ENCODE measurements at places on chromosomes 7 and 10.
A peak's percentile ranks its signal among the peaks of the same experiment; 100 is the strongest.

GRCh38 chr7:20783700-20784387, 2.8 kb downstream of the SP8 start:
- no peak for DNase-seq

GRCh38 chr7:4683043-4683883, 1.2 kb downstream of the FOXK1 start:
- no peak for DNase-seq

DNA sequence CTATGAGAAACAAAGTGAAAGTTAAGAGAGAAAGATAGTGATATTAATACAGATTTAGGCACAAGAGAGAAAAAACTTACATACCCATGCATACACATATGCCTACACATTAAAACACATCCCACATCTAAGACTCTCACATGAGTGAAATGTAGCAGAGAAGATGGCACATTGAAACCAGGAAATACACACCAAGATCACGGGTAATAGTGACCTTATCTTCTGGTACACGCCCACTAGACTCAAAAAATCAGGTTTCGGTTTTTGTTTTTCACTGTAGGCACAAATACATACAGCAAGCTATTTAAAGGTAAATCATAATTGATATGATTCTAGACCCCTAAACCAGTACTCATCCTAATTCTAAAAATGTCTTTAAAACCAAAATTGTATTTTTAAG, 225.2 kb upstream of the TAC1 start:
- DNase-seq: no peak

GRCh38 chr10:99387071-99387470, 43.4 kb downstream of the GOT1 start:
- no peak for DNase-seq

DNA sequence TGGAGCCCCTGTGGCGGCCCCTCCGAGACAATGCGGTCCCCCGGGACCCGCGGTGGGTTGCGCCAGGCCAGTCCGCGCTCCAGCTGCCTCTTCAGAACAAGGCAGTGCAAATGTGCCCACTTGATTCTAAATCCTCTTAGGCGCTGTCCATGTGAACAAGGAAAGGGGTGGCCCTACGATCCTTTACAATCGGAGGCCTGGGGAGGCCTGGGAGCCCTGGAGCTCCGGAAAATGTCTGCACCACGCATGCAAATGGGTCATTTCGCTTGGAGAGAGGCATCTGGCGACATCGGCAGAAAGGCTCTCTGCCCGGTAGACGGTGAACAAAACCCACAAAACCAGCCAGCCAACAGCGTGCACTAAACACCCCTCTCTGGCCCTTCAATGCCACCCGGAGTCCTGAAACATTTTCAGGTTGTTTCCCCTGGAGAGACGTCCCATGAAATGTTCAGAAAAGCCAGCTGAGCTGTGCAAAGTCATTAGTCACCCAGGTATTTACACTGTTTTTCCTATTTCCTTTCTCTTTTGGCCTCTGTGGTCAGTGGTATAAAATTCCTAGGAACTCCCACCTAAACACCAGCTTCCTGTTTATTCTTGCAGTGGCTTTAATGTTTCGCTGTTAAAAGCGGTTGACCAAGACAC, 102.8 kb upstream of the ZNF438 start:
- peak; percentile 76 for DNase-seq

DNA sequence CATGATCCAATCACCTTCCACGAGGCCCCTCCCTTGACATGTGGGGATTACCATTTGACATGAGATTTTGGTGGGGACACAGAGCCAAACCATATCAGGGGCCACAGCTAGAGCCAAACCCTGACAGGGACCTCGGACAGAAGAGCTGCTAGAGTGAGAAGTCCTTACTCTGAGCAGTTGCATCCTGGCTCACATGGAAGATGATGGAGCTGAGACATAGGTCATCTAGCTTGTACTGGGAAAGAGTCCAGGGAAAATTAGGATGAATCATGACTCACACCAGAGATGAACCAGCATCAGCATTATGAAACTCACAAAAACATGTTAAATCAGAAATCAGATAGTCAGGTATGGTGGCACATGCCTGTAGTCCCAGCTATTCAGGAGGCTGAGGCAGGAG, 12.8 kb upstream of the FMC1 start:
- no peak for DNase-seq

DNA sequence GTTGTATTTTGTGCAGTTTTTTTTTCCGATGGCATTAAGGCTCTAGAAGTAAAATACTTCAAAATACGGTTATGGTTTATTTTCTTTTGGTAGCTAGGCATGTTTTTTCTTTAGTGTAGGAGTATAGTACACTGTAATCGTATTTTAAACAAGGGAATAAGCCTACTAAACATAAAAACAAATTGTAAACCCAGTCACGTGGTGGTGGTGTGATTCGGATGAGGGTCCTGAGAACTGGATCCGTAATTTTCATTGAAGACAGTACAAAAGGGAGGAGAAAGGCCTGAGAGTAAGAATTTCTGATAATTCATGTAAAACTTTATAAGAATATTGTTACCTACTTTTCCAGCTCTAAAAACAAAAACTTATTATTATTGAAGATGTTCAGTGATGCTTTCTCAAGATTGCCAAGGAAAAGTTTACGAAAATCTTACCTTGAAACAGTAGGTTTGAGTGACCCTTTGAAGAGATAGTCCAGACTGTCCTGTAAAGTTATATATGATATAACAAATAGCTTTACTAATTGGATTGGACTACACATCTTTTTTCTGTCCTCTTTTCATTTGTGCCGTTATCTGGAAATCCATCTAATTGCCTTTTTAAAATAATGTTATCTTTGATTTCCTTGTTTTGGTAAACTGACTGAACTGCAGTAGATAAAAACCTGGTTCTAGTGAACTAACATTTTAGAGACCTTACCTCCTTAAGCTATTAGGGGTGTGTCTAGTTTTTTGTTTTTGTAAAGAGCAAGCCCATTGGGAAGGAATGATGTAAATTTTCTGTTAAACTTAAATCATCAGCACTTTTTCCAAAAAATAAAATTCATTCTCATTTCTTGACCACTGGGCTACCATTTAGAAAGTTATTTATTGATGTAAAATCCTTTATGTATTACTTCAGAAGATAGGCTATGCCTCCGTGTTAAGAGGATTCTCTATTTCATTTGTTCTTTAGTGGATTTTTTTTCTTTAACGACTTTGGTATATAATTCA, 1.0 kb upstream of the PBLD start:
- no peak for DNase-seq

DNA sequence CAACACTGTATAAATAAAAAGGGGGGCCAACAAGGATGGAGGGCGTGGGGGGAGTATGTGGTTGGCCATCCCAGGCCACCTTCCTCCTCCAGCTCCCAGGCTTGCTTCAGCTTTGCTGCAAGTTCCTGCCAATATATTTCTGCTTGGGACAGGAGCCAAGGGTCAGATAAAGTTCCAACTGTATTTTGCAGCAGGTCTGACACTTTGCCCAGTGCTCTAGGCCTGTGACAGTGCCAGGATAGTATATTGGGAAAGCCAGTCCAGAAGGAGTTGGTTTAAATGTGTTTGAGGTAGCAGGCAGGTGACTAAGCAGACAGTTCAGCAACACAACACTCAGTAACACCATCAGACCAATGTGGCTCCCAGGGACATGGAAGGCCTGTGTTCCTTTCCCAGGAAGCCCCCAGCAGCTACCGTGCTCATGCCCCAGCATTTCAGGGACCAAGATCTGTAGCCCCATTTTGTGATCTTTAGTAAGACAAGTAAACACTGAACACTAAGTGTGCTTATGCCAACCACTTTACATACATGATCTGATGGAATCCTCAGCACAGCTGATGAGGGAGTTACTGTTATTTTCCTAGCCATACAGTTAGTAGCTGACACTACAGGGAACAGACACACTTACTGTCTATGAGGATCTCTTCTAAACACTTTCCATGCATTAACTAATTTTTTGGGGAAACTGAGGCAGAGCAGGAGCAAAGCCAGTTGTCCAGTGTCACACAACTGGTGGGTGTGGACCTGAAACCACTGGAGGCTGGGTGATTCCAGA, 38.9 kb downstream of the DNAJB12 start:
- DNase-seq: no peak

- no peak for DNase-seq
Measured at GRCh38 chr7:27107391-27108381, 5.2 kb upstream of the HOXA2 start.

GRCh38 chr10:29204070-29204800, 84.6 kb upstream of the LYZL1 start:
- DNase-seq: no peak

DNA sequence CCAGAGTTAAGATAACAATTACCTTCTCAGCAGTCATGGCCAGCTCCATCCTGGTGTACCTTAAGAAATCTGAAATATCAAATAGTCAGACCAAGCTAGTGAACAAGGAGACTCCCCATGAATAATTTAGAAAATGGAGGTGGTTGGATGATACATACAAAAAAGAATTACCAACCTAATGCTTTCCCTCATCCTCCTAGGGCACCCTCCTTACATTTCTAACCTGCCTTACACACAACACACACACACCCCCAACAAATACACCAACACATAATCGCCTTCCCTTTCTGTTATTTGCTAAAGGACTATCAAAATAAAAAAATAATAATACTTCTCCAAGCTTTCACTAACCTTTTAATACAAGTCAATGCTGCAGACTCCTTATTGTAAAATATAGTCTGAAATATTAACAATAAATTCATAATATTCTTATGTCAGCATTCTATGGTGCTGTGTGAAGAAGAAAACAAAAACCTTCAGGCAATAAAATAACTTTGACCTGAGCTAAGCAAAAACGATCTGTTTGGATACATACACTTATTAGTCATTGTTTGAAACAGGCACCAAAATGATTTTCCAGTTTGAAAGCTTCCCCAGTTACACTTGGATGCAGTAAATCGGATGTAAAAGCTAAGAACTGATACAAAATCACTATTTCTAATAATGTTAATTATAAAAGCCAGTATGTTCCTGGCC, 3.4 kb downstream of the TWIST1 start:
- DNase-seq: no peak

GRCh38 chr7:87217983-87218653, 1.4 kb downstream of the TMEM243 start:
- DNase-seq: no peak

DNA sequence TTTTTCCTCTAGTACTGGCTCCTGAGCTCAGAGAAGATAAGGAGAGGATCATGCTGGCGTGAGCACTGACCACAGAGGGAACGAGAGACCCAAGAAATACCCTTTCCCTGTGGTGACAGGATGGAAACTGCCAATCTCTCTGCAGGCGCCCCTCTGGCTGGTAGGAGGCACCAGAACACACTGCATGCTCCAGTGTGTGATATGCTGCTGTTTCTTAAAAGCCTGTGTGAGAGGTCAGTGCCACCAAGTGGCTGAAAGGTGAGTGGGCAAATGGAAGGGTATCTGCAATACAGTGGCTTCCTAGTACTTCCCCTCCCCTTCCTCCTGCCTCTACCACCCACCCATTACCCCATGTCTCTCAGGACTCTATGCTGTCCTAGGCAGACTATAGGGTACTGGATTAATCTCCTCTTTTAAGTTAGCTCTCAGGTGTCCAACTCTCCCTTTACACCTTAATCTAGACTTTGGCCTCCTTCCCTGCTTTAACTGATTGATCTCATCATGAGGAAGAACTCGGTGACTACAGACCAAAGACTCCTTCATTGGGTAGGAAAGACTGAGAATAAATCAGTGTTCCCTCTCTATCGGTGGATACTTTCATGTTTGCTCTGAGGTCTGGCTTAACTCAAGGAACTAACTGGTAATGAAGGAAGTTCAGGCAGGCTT, 283.6 kb downstream of the ADRA2A start:
- DNase-seq: no peak

DNA sequence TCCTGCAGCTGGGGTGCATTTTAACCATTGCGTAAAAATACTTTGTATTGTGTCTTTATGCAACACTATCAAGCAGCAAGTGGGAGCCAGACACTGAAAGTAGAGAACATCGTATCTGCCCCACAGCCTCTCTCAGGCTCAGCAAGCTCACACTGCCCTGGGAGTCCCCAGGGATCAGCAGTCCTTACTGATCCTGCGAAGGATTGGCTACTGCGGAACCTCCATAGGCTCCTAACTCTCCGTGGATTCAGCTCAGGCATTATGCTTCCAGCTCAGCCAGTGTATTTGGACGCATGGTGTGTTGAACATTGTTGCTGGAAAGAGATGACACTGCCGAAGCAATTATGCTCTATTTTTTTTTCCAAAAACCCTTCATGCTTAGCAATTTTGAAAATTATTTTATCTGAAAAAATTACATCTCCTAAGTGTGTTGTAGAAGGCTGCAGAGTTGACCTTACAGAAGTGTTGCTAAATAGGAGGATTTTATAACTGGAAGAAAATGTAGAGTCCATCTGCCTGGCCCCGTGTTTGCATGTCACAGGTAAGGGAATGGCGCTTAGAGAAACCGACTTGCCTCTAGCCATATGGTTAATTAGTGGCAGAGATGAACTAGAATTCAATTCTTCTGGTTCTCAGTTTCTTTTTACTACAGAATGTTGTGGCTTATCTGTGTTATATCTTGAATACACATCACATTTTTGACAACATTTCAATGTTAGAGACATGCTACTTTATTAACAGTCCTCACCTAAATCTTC, 276.4 kb upstream of the COBL start:
- DNase-seq: no peak

GRCh38 chr10:124348801-124349200, 69.9 kb downstream of the OAT start:
- DNase-seq: no peak

DNA sequence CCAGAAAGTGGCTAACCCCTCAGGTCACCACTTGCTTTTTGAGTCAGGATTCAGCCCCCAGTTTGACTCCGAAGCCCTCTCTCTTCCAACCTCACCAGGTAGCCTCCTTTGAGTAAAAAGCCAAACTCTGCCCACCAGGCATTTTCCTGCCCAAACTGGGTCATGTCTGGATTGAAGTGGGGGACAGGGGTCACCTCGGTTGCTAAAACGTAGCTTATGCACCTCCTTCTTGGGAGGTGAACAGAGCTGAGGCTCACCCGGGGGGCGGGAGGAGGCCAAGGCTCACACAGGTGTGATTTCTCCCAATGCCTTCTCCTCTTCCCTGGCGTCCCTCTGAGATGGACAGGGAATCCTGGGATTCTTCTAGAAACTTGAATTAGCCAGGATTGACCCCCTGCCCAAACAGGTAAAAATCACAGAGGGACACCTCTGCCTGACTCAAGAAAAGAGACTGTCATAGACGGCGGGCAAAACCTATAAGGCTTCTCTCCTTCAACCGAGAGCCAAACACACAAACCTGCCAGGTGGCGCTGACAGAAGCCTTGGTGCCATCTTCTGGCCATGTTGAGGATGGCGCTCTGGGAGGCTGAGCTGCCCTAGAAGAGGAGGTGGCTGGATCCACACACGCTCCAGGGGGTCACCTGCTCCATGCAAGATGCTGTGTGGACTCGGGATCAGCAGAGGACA, 51.6 kb downstream of the PRLHR start:
- DNase-seq: no peak

DNA sequence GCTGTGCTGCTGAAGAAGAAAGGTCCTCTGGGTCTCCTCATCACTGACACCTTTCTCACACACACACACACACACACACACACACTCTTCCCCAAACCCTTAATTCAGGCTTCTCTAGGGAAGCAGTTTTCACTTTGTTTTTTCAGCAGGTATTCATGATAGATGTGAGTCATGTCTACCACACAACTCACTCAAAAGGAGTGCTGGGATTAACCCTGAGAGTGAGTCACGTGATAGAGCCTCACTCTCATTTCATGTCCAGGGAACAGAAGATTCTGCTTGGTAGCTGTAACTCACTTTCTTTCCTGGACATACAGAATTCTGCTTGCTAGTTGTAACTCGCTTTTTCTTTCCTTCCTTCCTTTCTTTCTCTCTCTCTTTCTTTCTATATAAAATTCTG, 45.4 kb downstream of the VIM start:
- DNase-seq: peak; percentile 81
